ENCODE measurements at places on chromosomes 6 and 20. TPM values are rescaled to one million over a fixed set of nuclear protein-coding genes. Genes with fewer than 3 reads are reported as not detected.

Gene HRH3
- not detected for total RNA-seq

Gene GNRH2
- not detected for total RNA-seq

Gene PBOV1
- total RNA-seq = not detected

Gene GNMT
- total RNA-seq = 2.3 TPM

Gene CST1
- not detected for total RNA-seq

GRCh38 chr6:1188199-1188598 is 123.7 kb upstream of the FOXQ1 start:
- DNase-seq = no peak

GRCh38 chr6:27066381-27066780 is 181.1 kb upstream of the PRSS16 start:
- DNase-seq = no peak

GRCh38 chr6:17994019-17994418 is 6.6 kb upstream of the KIF13A start:
- no peak for DNase-seq

DNA sequence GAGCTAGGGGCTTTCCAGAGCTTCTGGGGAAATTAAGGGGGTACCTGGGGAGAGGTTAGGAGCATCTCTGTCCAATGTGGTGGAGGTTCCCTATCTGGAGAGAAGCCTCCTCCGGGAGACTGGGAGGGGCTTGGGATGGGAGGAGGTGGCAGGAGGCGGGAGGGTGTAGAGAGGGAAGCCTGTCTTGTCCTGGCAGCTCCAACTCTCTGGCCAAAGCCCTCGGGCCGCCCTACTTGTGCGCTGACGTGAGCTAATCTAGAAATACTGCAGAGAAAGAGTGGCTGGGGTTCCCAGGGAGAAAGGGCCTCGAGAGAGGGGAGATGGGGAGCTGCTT is 1.6 kb upstream of the SLC32A1 start:
- DNase-seq = no peak

DNA sequence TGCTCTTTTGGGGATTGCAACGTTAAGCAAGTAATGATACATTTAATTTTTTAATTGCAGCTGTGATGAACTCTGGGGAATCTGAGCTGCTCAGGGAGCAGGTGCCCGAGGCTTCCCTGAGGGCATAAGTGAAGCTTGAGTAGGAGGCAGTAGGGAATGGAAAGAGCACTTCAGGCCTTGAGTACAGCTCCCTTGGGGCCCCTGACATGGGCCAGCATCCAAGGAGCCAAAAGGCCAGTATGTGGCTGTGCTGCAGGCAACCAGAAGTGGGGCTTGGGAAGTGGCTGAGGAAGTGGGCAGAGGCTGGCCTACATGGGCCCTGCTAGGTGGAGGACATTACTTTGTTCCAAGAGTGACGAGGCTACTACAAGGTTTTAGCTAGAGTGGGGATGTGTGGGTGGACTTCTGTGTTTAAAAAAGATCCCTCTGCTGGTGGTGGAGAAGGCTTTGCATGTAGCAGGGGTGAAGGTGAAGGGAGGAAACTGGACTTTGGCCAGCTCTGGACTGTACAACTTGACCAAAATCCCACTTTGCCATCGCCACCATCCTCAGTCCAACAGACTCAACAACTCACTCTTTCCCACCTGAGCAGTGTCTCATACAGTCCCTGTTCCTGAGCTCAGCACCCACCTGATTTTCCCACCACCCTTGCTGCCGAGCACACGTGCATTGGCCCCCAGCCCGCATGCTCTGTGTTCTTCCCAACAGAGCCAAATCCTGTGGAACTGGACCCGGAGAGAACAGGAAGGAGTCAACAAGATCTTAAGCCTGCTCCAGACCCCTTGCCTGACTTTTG is 10.9 kb upstream of the ZNF831 start:
- DNase-seq = no peak

DNA sequence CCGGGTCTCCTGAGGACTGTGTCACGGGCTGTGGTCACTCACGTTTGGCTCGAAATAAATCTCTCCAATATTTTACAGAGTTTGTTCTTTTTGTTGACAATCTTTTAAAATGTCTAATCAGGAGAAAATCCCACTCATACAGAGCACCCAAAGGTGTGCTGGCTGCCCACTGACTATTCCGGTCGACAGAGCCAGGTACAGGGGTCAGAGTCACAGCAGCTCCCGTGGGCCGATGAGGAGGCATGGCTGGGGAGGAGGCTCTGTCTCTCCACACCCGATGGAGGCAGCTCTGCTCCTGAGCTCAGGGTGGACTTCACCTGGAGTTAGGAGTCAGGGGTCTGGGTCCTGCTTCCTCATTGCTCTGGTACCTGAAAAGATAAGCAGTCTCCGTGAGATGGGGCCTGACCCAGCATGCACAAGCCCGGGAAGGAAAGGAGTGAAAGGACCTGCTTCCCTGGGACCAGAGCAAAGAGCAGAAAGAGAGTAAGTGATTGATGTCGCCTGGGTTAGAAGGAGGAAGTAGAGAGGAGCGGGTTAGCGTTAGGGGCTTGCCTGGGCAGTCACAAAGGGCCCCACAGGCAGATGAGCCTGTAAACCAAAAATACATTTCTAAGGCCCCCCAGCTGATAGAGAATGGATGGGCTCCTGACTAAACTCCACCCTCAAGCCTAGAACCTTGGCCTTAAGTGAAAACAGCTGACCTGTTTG is 53.5 kb upstream of the UNC93A start:
- DNase-seq = no peak

DNA sequence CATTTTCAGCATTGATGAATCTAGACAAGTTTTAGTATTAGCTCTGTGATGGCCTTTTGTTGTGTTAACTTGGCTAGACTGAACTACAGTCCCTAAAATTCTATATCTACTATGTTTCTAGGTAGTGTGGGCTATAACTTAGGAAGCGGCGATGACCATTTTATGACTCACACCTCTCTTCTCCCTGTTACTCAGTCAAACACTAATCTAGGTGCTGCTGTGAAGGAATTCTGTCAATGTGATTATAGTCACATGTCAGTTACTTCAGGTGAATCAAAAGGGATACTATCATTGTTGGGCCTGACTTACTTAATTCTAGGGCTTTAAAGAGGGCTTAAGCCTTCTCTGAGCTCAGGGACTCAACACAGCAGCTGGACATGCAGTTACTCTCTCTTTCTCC is 691.5 kb upstream of the MAP3K7 start:
- no peak for DNase-seq

- DNase-seq = no peak
Measured at GRCh38 chr6:114344246-114344970, 1.6 kb upstream of the HS3ST5 start.

GRCh38 chr6:33639559-33639958 is 18.4 kb downstream of the ITPR3 start:
- no peak for DNase-seq

GRCh38 chr6:42860481-42860880 is 18.9 kb upstream of the RPL7L1 start:
- no peak for DNase-seq

- DNase-seq = no peak
Measured at GRCh38 chr6:95120984-95121383, 456.4 kb upstream of the MANEA start.

DNA sequence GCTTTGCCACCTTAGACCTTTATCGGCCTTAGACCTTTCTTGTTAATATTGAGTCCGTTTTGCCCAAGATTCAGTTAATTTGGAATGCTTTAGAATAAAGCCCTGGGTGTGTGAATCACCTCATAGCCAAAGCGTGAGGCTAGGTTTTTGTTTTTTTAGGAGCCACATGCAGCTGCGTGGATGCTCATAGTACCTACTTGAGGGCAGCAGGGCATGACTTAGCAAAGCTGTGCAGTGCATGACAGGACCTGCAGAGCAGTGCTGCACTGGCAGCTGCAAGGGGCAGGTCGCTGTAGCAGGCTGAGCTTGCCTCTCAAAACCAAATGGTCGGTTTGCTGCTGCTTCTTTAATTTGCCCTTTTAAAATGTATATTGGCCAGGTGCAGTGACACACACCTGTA is 116.1 kb downstream of the JAG1 start:
- peak; percentile 39 for DNase-seq

DNA sequence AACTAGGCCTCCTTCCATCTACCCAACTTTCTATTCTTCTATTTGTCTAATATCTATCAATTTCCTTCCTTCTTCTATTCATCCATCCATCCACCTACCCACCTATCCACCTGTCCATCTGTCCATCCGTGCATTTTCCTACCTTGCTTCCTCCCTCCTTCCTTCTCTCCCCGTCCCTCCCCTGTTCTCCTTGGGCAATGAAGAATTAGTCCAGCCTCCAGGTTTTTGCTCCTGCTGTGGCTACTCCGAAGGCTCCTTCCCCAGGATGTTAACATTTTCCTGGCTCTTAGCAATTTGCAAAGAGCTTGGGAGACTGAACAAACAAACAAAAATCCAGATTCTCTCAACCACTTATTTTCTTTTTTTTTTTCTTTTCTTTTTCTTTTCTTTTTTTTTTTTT is 81.6 kb downstream of the KCNB1 start:
- DNase-seq = no peak

GRCh38 chr6:124466949-124467348 is 495.3 kb upstream of the RNF217 start:
- no peak for DNase-seq

DNA sequence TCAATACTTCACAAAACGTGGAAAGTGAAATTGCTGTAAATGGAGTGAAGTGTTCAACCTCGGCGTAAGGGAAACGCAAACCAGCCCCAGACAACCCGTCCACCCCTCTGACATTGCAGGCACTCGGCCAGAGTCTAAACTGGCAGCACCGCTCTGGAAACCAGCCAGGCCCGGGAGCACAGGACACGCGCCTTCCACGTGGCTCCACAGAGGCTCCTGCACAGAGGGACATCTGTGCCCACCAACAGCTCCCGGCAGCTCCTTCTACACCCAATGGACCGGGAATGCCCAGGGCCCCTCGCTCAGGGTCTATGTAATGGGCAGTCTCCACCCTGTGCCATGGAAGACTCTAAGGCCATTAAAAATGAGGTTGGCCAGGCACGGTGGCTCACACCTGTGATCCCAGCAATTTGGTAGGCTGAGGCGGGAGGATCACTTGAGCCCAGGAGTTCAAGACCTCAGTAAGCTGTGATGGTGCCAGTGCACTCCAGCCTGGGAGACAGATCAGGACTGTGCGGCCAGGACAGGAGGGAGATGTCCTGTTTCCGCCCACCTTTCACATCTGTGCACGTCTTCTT is 3.4 kb upstream of the HELZ2 start:
- no peak for DNase-seq

- no peak for DNase-seq
Measured at GRCh38 chr6:85490516-85491248, 40.8 kb downstream of the NT5E start.

- no peak for DNase-seq
Measured at GRCh38 chr6:29959467-29959866, 17.1 kb downstream of the HLA-A start.

- DNase-seq = no peak
Measured at GRCh38 chr6:150922137-150922536, 56.6 kb downstream of the MTHFD1L start.

DNA sequence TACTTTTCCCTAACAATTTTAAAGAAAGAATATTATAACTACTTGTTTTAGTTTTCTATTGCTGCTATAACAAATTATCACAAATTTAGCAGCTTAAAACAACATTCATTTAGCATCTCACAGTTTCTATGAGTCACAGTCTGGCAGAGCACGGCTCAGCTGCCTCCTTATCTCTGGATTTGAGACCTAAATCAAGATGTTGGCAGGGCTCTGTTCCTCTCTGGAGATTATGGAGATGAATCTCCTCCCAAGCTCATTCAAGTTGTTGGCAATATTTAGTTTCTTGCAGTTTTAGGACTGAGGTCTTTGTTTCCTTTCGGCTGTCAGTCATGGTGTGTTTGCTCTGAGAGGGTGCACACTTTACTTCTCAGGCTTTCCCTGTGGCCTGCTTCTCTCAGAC is 1065.8 kb upstream of the EYS start:
- no peak for DNase-seq

DNA sequence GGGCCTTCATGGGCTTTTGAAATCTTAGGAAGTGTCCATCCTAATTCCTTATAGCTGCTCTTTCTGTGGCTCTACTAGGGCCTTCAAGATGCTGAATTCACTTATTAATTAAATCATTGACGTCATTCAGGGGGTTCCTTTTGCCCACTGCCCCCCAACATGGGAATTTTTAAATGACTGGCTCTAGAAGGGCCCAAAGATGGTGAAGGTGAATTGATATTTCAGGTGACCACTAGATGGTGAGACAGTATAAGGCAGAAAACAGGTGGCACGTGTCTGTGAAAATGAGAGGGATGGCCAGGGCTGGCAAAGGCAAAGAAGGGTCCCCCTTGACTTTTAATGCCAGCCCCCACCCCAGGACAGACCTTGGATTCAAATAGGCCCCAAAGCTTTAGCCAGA is 11.8 kb downstream of the GNAS start:
- DNase-seq = no peak

- DNase-seq = no peak
Measured at GRCh38 chr20:4217349-4217841, 202.0 kb upstream of the RNF24 start.

DNA sequence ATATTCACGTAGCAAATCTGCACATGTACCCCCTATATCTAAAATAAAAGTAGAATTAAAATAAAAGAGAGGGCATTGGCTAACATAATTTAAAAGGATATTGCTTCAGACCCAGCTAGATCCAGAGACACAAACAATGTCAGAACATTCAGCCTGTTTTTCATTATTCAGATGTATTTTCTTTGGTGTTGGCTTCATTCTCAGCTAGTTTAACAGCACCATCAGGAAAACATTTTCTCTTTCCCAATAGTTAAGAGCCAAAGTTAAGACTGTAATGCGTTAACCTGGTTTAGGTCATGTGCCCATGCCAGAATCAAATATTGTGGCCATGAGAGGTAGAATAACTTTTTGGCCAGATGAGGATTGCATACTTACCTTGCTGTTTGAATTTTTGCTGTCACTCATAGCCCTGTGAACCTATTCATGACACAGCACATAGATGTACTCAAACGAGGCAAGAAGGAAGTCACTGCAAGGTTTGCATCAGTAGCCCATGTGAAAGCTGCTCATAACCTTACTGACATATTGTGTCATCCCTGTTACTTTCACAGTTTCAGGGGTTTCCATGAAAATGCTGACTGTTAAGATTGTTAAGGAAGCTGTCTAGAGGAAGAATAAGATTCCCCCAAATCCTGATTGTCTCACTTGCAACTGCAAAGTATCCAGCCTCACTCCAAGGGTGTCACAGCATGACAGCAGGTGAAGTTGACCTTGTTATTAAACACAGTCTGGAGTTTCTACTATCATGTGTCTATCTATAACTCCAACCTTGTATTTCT is 233.1 kb downstream of the PACRG start:
- DNase-seq = no peak

DNA sequence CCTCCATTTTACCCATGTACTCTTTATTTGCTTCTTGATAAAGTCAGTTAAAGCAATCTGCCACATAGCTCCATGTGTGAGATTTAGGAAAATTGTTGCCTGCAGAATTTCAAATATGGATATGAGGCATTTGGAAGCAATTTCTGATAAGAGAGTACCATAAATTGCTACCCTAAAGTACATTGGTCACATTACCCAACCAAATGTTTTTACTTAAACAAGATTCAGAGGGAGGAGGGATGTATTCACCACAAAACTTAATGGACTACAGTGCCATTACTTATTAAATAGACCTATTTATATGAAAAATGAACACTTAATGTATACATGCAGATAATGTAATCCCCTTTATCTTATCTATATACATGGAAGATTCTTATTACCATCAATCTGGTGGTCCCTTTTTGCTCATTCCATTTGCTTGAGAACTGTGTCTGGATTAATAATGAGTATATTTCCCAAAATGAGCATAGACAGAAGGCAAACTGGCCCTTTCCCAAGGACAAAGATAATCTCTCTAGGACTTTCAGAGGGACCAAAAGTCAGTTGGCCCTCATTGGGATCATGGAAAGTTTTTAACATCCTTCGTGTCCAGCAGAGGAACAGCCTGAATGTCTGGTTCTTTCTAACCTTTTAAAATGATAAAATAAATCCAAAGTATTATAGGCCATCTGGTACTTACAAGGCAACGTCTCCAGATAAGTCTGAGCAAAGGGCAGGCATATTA is 526.4 kb downstream of the CBLN4 start:
- DNase-seq = no peak

Data from esophagus muscularis mucosa (tissue), 4 donors.